Left ventricle myocardium superior (tissue), 1 donor: ENCODE measurements at places on chromosomes 11 and 22. TPM values are rescaled to one million over a fixed set of nuclear protein-coding genes. Genes with fewer than 3 reads are reported as not detected.

DNA sequence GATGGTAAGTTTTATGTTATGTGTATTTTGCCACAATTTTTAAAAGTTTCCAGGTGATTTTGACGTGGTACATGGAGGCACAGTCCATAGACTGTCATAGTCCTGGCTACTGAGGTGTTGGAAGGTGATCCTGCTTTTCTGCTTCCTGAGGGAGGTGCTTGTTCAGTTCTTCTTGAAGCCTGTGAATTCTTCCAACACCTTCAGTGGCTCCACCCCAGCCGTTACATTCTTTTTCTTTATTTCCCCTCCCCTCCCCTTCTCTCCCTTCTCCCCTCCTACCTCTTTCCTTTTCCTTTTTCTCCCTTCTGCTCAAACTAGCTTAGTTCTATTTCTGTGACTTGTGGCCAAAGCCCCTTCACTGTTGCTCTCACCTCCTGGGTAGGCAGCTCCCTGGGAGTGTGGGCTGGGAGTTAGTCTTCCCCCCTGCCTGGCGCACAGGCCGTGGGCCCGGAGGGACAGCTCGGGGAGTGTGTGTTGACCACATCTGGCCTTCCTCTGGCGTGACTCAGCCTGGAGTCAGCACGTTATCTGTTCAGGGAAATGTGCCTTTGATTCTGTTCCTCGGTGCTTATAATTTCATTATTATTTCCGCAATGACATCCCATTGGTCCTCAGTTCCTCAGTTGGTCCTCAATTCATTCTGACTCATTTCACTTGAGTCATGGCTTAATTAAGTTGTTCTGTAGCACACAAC is 566.2 kb downstream of the TBC1D22A start:
- no peak for DNase-seq

- DNase-seq, result no peak
Measured at GRCh38 chr11:86134580-86135318, 65.9 kb upstream of the PICALM start.

DNA sequence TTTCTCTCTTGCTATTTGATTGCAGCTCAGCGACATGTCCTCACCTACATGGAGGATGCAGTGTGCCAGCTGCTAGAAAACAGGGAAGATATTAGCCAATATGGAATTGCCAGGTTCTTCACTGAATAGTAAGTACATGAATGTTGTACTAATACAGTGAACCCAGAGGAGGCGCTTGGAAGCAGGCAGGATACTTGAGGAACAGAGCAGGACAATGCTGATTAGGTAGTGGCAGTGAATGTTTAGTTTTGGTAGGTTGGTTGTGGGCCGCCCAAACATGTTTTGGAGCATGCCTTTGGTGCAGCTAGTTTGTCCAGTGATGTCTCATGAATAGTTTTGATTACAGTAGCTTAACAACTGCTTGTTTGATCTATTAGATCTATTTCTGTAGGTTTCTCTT is 50.6 kb downstream of the CSTPP1 start:
- no peak for DNase-seq

DNA sequence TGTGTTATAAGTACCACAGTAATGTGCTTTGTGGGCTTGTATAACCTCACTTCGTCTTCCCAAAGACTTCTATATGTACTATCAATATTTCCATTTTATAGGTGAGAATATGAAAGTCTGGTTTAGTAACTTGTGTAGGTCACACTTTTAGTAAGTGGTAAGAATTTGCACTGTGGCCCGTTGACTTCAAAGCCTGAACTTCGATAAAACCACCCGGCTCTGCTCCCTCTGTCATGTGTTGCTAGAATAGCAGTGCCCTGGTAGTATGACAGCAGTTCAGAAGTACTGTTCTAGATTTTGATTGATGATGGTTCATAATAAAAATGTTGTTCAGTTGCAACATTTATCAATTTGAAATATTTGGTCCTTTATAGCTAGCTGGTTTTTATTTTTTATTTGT is 110.2 kb upstream of the SORL1-AS1 start:
- DNase-seq, result no peak

DNA sequence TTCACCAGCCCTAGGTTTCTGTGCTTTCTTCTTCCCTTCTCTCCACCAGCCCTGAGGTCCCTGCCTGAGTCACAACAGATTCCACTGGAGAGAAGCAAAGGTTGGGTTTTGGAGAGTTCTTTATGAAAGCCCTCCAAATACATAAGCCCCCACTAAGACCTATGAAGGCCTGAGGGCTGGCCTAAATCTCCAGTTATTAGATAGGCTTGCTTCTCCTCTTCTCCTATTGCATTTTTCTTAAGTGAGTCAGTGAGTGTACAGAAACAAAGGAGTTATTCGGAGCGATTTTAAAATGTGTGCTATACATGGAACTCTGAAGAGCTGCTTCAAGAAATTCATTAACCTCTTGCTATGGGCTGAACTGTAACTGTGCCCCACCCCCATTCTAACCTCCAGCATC is 1057.3 kb downstream of the OPCML start:
- DNase-seq, result no peak

GRCh38 chr11:37038911-37039310 is 440.9 kb upstream of the RAG2 start:
- no peak for DNase-seq

DNA sequence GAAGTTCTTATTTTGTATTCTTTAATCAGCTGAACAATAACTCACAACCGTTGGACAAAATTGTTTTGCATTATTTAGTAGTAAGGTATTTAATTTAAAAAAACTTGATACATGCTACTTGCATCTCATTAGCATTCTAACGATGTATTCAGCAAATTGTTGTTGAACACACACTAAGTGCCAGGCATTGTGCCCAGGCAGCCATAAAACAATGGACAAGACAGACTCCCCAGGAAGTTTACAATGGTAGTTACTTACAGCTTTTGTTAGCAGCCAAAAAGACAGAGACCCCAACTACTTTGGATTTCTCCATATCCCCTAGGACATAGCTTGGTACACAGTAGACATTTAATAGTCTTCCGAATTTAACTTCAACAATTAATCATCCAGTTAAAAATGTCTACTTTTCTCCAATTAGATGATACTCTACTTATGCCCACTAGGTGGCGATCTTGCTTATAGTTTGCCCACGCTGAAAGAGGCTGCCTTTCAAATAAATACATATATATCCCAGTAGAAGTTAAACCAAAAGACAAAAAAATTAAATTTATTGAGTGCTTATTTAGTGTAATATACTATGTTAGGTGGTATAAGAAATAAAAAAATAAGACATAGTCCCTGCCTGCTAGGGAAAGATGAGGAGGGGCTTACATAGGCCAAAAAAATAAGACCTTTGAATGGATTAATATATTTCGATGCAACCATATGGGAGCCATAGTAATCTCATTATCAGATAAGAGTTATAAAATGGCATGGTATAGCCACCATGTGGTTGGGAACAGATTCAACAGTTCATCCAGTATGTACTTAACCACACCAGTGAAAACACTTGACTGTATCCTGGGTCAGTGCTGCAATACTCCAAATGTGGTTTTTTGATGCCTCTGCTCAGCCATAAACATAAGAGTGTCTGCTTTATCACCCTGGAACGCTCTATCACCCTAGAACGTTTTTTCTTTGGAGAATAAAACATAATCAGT is 2.0 kb upstream of the FJX1 start:
- no peak for DNase-seq

GRCh38 chr11:74671520-74672196 is 59.6 kb downstream of the CHRDL2 start:
- no peak for DNase-seq

DNA sequence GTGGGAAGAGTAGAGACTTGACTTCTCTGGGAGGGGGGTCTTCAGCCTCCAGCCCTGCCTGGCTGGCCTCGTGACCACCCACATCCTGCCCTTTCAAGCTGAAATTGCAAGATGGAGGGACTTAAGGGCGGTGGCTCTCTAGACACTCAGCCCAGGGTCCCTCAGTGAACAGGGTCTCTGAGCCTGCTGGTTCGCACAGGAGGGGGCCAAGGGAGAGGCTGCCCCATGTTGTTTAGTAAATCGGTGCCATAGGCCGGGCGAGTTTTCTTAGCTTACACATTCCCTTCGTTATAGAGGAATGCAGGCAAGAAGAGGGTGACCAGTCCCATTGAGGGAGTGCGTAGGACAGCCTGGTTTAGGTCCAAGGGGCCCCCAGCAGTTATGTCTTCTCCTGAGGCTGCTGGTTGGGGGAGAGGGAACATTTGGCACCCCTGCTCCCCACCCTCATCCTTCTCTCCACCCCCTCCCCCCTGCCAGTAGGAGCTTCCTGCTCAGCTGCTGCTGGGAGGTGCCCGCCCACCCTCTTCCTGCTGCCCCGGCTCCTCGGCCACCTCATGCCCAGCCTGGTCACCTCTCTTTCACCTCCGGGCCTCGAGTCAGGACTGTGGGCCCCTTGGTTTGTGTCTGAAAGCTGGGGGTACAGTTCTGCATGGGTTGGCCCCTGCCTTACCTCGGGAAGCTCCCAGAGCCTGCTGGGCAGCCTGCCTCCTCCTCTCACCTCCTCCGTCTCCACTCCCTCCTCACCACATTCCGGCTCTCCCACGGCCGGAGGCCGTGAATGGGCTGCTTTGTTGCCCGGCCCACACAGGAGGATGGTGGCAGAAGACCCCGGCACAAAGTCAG is 3.9 kb downstream of the FRMD8 start:
- DNase-seq, result no peak

DNA sequence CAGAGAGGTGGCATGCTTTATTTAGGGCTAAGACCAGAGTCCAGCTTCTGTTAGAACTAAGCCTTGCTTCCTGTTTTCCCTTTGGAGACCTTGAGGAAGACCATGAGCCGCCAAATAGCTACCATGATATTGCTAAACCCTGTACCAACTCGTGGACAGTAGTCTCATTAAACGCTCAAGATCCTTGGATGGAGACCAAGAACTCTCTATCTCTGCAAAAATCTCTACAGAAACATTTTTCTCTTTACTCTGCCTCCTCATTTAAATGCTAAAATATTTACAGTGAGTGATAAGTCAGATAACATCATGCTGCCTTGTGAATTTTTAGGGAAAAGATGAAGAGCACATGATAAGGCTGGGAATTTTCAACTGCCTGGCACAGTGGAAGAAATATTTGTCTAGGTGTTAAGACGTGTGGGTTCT is 197.8 kb downstream of the MAML2 start:
- no peak for DNase-seq

DNA sequence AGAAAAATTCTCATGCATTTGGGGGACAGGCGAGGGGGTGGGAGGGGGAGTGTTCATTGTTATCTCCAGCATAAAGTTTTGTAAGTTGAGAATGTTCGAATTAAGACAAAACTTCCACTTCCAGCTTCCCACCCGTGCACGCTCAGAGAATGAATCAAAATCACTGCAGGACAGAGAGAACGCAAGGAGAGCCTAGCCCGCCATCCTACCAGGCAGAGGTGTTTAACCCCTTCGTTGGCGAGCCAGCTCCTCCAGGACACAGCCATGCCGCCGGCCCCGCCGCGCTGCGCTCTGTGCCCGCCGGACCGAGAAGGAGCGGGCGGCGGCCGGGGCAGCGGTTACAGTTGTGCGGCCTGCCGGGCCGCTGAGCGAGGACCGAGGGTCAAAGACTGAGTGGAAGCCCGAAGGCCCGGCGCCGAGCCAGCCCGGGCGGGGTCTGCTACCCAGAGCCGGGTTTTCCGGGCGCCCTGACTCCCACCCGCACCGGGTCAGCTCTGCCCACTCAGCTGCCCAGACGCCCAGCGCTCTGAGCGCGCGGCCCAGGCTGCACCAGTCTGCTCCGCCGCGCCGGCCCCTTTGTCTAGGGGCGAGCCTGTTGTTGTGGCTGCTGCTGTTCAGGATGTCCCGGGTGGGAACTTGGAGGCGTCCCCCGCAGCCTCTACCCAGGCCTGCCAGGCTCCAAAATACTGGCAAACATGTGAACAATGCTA is at the start of gene NOX4:
Gene NOX4 (minus strand): TSS at position 395 of the 710 bp plus-strand sequence. CDS start 129 bp downstream, at position 266.
- DNase-seq, result peak; percentile 65

DNA sequence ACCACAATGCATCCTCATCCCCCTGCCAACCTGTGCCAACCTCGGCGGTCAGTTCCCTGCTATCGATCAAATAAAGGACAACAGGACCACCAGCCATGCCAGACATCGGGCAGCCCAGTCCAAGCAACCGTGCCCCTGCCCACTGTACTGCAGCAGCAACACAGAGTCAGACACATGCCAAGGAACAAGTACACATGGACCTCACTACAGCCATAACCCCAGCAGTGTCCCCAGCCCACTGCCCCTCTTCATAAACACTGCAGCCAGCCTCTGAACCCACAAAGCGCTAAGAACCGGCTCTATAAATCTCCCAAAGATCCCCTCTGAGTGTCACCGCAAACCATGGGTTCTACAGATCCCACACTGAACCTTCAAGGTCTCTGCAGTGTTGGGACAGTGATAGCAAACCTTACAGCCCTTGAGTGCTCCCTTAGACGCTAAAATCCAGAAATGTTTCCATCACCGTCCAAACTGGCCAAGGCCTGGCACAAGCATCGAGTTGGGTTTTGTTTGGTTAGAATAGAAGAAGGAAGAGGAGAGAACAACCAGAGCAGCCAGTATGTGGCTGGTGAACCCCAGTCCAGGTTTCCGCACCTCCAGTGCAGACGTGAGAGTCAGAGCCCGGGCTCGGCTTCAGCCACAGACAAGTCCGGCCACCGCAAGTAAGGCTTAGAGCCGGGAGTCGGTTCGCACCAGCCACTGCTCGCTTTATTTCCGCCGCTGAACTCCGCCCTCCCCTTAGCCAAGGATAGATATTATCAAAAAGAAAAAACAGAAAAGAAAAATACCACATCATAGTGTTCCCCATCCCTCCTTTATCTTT is 7.9 kb downstream of the PAX6 start:
- DNase-seq, result no peak

DNA sequence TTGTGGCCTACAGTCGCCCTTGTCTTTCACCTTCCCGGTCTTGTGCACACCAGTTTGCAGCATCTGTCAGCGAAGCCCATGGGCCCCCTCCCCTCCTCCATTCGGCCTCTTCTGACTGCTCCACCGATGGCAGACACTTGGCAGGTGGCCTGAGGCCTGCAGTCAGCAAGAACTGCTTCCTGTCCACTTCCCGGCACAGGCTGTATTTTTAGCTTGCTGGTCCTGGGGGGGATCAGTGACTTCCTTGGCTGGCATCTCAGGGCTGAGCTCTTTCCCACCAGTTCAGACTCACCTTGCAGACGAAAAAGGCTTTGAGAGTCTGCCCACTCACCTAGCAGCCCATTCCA is 106.4 kb downstream of the SYN3 start:
- peak; percentile 83 for DNase-seq

- DNase-seq, result no peak
Measured at GRCh38 chr11:61694602-61694939, 14.4 kb downstream of the DAGLA start.

GRCh38 chr22:49765091-49765771 is 62.4 kb downstream of the BRD1 start:
- peak; percentile 15 for DNase-seq

The GGTLC2 gene
- total RNA-seq, result not detected

The MN1 gene
- total RNA-seq, result 5.3 TPM

The SCUBE1 gene
- 0.64 TPM for total RNA-seq

The PPM1F gene
- total RNA-seq, result 18.5 TPM

The TECTA gene
- total RNA-seq, result 0.72 TPM

The MS4A4E gene
- 0.79 TPM for total RNA-seq

The TH gene
- total RNA-seq, result not detected

The PHRF1 gene
- 18.5 TPM for total RNA-seq

The RIC3 gene
- 14.1 TPM for total RNA-seq

The HBE1 gene
- total RNA-seq, result not detected

The PHF21B gene
- total RNA-seq, result 0.35 TPM
